ENCODE measurements at places on chromosomes 12 and 14.

GRCh38 chr14:77158175-77158881 is 16.7 kb upstream of the ZDHHC22 start:
- DNase-seq, result no peak

GRCh38 chr12:114625294-114625851 is 58.6 kb downstream of the TBX3 start:
- DNase-seq, result peak; percentile 38

GRCh38 chr14:93958567-93959238 is 17.7 kb downstream of the ASB2 start:
- DNase-seq, result no peak

DNA sequence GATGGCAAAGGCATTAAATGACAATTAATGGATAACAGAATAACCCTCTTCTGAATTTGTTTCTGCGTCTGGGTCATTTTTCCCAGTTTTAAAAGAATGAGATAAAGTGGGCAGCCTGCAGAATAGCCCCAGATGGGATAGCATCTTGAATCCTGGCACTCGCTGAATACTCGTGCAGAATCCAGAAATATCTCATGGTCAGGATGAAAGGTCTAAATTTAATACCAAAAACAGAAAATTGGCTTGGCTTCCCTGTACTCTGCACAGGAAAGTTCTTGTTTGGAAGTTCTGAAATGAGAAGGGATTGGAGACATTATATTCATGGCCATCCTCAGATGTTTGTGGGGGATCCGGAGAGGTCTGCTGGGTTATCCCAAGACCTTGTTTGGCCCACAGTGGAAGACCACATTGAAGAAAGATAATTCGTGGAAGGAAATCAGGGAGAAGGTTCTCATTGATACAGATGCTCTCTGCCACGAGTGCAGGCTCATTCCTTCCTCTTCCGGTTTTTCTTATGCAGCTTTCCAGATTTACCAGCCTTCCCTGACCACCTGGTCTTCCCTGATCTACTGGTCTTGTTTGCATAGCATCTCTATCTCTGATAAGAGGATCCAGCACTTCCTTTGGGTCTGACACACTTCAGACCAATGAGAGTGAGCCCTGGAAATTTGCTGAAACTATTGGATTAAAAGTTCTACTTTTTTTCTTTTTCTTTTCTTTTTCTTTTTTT is 6.0 kb upstream of the IFT81 start:
- DNase-seq, result no peak

- no peak for DNase-seq
Observed at GRCh38 chr12:125944446-125944845, 879.2 kb downstream of the AACS start.

DNA sequence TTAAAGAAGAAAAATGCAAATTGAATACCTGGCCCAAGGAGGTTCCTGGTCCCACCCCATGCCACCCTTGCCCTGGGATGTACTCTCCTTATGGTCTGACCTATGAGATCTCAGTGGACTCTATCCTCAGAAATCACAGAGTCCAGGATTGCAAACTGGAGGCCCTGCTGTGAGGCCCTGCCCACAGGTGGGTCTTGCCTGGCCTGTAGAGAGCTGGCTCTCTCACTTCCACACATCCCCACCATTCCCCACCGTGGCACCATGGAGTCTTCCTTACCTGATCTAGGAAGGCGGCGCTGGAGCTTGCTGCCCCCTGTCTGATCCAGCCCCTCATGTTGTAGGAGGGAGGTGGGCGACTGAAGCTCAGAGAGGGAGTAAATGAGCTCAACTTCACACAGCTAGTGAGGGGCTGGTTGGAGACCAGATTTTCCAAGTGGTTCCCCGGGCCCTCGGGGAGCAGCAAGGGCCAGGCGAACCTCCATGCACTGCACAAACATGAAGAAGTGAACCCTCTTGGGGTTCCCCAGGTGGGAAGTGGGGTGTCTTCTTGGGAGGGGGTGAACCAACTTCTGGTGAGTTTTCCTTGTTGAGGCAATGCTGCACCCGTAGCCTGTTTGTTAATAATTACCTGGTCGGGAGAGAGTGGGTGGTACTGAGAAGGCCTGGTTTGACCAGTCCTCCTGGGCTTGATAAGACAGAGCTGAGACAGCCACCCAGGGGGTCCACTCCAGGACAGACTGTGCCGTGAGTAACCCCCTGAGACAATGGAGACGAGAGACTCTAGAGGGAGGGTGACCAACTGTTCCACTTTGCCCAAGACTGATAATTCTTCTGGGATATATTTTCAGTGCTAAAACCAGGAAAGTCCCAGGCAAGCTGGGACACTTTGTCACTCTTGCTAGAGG is at the start of gene SERPINA4:
SERPINA4 (plus strand) TSS at position 692 of the 905 bp plus-strand sequence. CDS start 2,041 bp downstream, outside the sequence.
- no peak for DNase-seq

DNA sequence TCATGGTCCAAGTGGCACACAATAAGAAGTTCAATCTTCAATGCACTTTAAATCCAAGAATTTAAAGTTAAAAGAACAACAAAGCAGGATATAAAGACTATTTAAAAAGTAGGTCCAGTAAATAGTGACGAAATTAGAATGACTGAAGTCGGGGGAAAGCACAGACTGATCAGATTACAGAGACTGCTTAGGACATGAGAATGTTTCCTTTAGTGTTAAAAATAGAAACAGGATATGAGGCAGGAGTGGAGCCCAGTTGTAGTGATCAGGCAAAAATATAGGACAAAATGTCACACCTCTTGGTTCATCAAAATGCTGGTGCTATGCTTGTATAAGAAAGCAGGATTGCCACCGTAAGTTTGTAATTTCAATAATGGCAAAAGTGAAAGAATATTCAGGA is 52.2 kb upstream of the CD163 start:
- no peak for DNase-seq
